ENCODE measurements at places on chromosomes 13 and 19. TPM values are rescaled to one million over a fixed set of nuclear protein-coding genes. Genes with fewer than 3 reads are reported as not detected.

ARHGAP45 gene
- 14.0 TPM for polyA plus RNA-seq

ZNF880 gene
- polyA plus RNA-seq = 17.5 TPM

TMTC4 gene
- polyA plus RNA-seq = 27.1 TPM

ZNF99 gene
- 0.12 TPM for polyA plus RNA-seq

FOXA3 gene
- polyA plus RNA-seq = 21.3 TPM

CRB3 gene
- polyA plus RNA-seq = 41.7 TPM

OSCAR gene
- 0.31 TPM for polyA plus RNA-seq

C13orf42 gene
- polyA plus RNA-seq = not detected

NAPSA gene
- polyA plus RNA-seq = 2.8 TPM

RNF17 gene
- not detected for polyA plus RNA-seq

Data from large intestine (tissue), 12 donors.